ENCODE measurements at places on chromosomes 12 and 14.

DNA sequence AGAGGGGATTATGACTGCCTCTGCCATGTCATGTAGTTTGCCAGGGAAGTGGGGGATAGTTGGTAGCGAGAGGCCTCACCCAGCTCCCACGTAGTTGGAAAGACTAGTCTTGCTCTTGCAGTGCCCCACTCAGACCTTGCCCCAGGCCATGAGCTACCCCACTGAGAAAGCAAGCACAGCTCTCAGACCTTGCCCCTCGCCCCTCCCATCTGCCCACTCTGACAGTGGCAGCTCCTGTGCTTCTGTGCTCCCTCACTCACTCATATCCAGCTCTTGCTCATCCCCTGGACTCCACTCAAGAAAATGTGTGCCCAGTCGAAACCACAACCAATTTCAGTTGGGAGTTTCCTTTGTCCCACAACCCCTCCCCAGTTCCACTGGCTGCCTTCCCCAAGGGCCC, 55.5 kb upstream of the BDKRB2 start:
- DNase-seq: no peak

GRCh38 chr14:104647467-104648043, 41.9 kb upstream of the INF2 start:
- no peak for DNase-seq

DNA sequence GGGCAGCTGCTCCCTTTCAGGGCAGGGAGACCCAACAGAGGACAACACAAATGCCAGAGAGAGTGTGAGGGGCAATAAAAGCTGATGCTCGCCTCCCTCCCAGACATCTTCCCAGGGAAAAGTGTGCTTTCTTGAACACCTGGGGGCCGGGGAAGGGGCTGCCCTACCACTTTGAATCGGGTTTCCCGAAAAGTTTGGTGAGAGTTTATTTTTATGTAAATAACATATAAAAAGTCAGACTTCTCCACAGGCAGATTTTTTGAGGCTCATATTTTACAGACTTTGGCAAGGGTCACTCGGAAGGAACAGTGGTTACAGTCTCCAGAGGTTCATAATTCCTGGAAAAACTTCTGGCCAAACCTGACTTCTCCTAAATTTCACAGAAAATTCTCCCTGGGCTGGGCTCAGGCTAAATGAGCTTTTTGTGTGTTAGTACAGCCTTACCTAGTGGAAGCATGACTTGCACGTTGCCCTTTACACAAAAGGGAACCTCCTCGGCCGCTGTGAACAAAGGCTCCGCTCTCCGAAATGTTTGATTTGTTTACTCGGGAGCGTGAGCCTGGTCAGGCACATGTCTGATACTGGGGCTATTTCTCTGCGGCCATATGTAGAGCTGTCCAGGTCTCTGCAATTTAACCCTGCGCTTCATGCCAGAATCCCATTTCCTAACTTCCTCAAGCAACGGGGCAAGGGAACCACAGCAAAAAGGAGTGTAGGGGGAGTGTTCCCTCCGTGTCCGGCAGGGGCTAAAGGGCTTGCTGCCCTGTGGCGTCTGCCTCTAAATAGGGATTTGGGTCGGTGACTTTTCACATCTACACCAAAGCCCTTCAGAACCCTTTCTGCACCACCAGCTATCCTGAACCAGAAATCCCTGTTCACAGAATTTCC, 3.4 kb downstream of the RTL1 start:
- no peak for DNase-seq

DNA sequence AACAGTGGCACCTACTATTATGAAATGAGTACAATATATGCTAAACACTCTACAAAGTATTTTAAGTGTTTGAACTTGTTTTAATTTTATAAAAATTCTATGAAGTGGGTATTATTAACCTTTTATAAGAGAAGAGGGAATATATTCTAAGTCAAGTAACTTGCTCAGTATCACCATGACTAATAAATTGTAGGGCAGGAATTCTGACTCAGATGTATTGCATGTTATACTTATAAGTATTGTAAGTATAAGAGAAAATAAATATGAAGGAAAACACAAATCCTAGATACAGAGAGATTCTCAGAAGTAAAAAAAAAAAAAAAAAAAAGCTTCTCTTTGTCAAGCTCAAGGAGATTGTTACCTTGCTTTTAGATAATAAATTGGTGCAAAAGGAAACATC, 893.2 kb downstream of the SLC16A7 start:
- DNase-seq: no peak

DNA sequence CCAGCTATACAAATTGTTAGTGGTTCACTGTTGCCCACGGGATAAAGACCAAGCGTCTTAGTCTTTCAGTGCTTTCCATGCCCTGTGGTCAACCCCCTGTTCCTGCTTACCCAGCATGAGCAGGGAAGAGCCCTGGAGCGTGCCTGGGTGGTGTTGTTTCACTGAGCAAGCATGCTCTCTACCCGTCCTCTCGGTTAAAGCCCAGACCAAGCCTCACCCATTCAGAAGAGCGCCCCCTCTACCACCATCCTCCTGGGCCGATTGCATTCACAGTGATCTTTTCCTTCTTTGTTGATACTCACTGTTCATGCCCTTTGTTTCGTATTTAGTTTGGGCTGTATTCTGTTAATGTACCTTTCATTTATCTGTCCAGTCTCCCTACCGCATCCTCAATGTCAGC, 25.1 kb downstream of the DYRK4 start:
- no peak for DNase-seq

DNA sequence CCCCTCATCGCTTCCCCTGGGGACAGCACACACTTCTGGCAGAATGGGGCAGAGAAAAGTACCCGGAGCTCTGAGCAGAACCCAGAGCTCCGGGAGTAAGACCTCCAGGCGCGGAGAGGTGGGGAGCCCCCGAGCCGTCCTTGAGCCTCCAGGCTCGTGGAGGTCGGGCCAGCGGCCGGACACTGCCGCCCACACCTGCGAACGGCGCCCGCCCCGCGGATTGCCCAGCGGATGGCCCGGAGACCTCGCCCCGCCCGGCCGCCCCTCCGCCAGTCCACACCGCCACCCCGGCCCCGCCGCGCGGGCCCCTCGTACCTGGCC, 344 bp downstream of the SPTLC2 start:
- DNase-seq: no peak

DNA sequence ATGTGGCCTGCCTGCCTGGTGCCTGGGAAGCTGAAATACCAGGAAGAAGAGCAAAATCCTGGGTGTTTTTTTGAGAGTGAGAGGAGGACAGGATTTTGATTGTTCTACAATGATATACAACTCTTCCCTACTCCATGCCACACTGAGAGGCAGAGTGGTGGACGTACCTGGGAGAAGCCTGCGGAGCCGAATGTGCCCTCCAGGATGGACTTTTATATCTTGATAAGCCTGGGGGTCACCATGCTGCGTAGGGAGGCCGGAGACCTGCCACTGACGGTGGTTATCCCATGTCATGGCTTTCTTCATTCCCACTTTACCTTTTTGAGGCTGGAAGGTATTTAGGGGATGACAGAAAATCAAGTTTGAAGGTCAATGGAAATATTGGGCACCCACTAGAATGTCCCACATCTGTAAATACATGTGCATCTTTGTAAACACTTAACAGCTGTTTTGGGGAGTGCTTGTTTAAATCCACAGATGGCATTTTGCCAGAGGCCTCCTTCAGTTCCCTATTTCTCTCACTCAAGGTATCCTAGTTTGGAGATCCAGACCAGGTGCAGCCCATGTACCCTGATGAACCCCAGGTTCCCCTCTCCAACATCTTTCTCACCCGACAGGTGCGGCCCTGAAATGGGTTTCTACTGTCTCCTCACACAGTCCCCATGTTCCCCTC, 1.1 kb upstream of the GLT1D1 start:
- DNase-seq: no peak

DNA sequence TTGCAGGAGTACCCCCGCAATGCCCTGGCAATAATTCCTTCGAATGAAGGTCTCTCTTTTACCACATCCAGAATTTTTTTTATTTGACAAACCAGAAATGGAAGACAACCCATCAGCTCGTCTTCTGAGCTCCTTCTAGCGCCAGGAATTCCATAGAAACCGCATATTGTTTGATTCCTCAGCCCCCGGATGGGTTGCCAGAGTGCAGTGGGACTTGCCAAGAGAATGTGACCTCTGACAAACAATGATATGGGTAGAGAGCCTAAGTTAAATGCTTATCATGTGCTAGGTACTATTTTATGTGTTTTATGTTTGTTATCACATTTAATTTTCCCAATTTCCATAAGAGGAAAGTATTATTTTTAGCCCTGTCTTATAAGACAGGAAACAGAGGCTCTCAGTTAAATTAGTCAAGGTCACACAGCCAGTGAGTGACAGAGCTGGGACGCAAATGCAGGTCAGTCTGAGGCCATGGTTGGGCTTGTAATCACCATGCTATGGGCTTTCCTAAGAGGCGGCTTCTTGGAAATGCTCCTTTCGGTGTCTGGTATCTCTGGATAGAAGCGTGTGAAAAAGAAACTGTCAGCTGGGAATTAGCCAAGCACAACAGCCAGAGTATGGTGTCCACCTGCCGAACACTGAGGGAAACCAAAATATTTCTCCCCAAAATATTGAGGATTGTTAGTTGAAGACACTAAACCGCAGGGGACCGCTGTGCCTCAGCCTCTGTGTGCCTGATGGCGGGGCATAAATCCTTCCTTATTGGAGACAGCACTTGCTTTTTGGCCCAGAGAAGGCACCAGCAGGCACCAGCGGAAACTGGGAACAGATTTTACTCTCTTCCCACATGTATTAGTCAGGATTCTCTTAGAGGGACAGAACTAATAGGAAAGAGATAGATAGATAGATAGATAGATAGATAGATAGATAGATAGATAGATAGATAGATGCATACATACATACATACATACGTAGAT, 29.4 kb upstream of the ETFBKMT start:
- no peak for DNase-seq

DNA sequence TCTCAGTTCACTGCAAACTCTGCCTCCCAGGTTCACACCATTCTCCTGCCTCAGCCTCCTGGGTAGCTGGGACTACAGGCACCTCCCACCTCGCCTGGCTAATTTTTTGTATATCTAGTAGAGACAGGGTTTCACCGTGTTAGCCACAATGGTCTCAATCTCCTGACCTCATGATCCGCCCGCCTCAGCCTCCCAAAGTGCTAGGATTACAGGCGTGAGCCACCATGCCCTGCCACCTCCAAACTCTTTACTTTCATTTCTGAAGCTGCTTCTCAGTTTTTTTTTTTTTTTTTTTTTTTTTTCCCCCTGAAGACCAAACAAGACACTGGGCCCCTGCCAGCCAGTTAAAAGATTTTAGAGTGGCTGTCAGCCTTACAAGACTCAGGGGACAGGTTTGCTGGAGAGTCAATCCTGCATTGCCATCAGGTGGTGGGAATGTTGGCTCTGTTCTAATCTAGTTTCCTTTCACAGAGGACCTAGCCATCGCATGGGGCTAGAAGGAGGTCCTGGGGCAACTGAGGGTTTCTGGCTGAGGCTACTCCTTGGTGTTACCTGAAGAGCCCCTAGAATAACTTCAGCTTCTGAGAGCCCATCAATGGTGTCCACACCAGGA, 37.4 kb upstream of the HIGD1C start:
- no peak for DNase-seq

GRCh38 chr14:60642270-60643140, 6.8 kb downstream of the SIX1 start:
- DNase-seq: no peak

GRCh38 chr12:75542942-75543341, 31.5 kb upstream of the KRR1 start:
- DNase-seq: no peak

- DNase-seq: peak; percentile 16
Measured at GRCh38 chr12:94207849-94208621, 59.7 kb downstream of the PLXNC1 start.

- DNase-seq: no peak
Measured at GRCh38 chr12:49292729-49293055, 2.3 kb upstream of the PRPH start.

DNA sequence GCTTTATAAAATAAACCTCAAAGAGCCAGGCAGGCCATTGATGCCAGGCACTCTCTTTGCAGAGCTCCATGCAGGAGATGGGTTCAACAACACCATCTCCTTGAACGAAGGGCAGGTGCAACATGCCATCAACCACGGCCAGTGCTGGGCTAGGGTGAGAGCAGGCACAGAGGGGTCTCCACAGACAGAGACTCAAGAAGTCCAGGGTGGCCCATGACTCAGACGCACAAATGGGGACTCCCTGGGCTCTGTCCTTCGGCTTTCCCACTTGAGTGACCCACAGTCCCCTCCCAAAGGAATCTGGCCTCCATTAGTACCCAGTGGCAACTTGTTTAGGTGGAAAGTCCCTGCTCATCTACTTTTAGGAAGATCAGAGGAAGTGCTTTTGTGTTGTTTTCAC, 124.4 kb upstream of the PZP start:
- DNase-seq: no peak

GRCh38 chr14:99698642-99699041, 14.5 kb downstream of the CYP46A1 start:
- no peak for DNase-seq

DNA sequence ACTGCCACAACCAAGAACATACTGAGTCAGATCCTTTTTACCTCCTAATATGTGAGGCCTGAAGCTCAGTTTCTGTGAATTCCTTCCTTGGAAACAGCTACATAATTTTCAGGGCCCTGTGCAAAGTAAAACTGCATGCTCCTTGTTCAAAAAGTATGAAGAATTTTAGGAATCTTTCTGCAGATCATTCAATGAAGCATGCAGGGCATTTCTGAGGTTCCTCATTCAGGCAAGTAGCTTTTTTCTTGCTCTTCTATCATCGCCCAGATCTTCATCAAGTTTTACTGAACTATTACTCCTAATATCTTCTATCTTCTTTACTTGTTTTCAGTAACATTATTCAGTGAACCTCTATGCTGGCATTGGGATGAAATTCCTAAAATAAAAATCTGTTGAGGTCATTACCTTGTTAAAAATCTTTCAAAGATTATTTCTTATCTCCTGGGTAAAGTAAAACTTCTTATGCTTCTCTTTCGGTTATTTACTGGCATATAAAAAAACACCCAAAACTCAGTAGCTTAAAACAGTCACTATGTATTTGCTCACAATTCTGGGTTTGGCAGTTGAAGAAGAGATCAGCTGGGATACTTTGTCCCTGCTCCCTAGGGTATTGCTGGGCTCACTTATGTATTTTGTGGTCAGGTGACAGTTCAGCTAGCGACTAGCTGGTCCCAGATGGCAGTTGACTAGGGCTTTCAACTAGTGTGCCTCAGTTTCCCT, 42.6 kb upstream of the KRR1 start:
- no peak for DNase-seq

Measured in stimulated activated CD4-positive, alpha-beta T cell treated with anti-CD3 and anti-CD28 coated beads, Interleukin-1b, Interleukin-23, amount 100 ng/mL, for 1 hour (primary cell).